Smooth muscle cell of the pulmonary artery (primary cell): ENCODE measurements at places on chromosomes 7 and 10. TPM values are rescaled to one million over a fixed set of nuclear protein-coding genes. Genes with fewer than 3 reads are reported as not detected.

The TMEM229A gene
- total RNA-seq: 0.07 and 0.39 TPM in 2 replicates

The SRGN gene
- 498 and 560 TPM in 2 replicates for total RNA-seq

The ZC3HAV1L gene
- total RNA-seq: 17.9 and 23.7 TPM in 2 replicates

The VWA2 gene
- not detected in 2 replicates for total RNA-seq

The CISD1 gene
- 21.0 and 22.4 TPM in 2 replicates for total RNA-seq

The C10orf105 gene
- under 0.01 TPM in 1 of 2 replicates, not detected in the other for total RNA-seq

The GJC3 gene
- not detected in 2 replicates for total RNA-seq

The ADAM8 gene
- 1.5 and 2.7 TPM in 2 replicates for total RNA-seq

The TMEM72 gene
- not detected in 2 replicates for total RNA-seq

The HNRNPA2B1 gene
- 65.2 and 74.8 TPM in 2 replicates for total RNA-seq

The PDE6C gene
- total RNA-seq: not detected in 2 replicates

The CAMK1D gene
- 3.8 and 7.2 TPM in 2 replicates for total RNA-seq

The AKR1C8 gene
- total RNA-seq: not detected in 2 replicates

The GDF2 gene
- total RNA-seq: not detected in 2 replicates

The MMRN2 gene
- total RNA-seq: 6.2 and 6.3 TPM in 2 replicates

The ZNF804B gene
- total RNA-seq: not detected in 2 replicates

The KCNIP2 gene
- total RNA-seq: 1.5 and 1.8 TPM in 2 replicates

The TRPV6 gene
- not detected in 2 replicates for total RNA-seq

The OR2A42 gene
- 0.03 TPM in 1 of 2 replicates, not detected in the other for total RNA-seq

The ADAM22 gene
- 0.43 and 0.52 TPM in 2 replicates for total RNA-seq

The UPK3B gene
- total RNA-seq: 0.39 and 0.46 TPM in 2 replicates

The MOGAT3 gene
- not detected in 2 replicates for total RNA-seq

The SH2B2 gene
- total RNA-seq: 3.1 and 7.1 TPM in 2 replicates

The CYP26A1 gene
- total RNA-seq: not detected in 2 replicates

The NUTM2E gene
- not detected in 2 replicates for total RNA-seq

The CACNA2D1 gene
- 134 and 591 TPM in 2 replicates for total RNA-seq

The CHN2 gene
- 0.39 TPM in 1 of 2 replicates, not detected in the other for total RNA-seq
